Gastroesophageal sphincter (tissue), 4 donors: ENCODE measurements at places on chromosomes 16 and 17. TPM values are rescaled to one million over a fixed set of nuclear protein-coding genes. Genes with fewer than 3 reads are reported as not detected.

Gene ATP2C2
- 0.13 TPM for total RNA-seq

GRCh38 chr17:27489045-27489715 is 32.9 kb downstream of the KSR1 start:
- ATAC-seq: peak; percentile 87

DNA sequence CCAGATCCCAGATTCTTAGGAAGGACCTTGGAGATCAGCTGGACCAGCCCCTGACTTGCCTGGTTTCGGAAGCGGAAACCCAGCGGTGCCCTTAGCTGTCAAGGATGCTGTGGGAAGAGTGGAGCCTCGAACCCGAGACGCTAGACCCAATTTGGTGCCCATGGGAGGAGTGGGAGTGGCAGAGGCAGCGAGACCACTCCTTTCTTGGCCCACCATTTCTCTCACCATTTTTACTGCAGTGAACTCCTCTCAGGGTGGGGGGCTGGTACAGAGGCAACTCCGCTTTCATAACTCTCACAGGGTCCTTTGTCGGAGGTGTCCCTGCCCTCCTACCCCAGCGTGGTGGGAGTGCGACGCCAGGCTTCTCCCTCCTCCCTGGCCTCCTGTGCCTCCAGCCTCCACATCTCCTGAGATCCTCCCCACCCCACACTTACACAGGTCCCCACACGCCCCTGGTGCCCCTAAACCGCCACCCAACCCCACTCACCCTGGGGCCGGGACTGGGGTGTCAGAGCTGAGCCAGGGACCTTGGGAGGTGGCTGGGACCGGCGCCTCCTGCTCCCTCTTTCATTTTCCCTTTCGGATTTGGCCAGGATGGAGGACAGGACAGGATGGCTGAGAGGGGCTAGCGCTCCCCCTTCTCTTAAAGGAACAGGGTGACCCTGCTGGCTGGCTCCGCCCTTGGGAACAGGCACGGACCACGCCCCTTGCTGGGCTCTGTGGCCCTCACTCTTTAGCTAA is at the start of gene GJD3:
Gene GJD3 (minus strand): TSS at position 617 of the 741 bp plus-strand sequence. CDS start 922 bp downstream, outside the sequence.
- ATAC-seq: no peak

DNA sequence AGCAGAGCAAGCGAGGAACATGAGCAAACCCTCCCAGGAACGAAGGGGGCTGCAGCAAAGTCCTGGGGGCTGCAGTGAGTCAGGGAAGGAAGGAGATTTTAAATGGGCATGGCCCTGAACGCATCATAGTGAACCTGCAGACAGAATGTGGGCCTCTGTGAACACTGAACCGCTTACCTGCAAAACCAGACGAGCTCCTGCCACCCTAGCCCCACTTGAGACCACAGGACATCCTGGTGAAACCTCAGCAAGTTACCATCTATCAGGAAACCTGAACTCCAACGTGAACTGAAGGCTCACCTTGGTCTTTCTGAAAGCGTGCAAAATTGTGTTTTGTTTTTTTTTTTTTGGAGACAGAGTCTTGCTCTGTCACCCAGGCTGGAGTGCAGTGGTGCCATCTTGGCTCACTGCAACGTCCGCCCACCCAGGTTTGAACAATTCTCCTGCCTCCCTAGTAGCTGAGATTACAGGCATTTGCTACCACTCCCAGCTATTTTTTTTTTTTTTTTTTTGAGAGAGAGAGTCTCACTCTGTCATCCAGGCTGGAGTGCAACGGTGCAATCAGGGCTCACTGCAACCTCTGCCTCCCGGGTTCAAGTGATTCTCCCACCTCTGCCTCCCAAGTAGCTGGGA is 30.8 kb downstream of the FANCA start:
- ATAC-seq: no peak

Gene TSEN54
- 26.5 TPM for total RNA-seq
